NCI-H2029 (cell line): ENCODE measurements at places on chromosomes 7 and 10.

DNA sequence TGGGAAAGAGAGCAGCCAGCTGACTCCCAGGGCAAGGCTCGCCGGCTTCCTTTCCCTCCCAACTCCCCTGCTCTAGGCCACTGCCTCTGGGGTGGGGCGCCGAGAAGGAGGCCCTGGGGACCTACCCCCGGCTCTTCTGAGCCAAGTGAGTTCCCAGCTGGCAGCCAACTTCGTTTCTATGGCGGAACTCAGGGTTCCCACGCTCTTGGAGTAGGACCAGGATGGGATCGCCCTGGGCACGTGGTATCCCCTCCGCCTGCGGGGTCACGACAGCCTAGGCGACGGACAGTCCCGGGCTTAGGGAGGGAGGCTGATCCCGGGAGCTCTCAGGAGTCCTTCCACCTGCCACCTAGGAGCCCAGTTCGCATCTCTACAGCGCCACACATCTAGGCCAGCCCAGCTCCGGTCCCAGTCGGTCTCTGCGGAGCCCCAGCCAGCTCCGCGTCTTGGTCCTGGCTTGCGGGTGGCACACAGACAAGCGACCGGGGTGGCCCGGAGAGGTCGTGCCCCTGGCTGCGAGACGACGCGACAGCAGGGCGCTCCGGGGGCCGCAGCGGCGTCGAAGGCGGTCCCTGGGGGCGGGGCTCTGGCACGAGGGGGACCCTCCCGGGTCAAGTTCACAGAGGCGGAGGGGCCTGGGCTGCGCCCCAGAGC, 20.5 kb upstream of the GATA3 start:
- no peak for DNase-seq

DNA sequence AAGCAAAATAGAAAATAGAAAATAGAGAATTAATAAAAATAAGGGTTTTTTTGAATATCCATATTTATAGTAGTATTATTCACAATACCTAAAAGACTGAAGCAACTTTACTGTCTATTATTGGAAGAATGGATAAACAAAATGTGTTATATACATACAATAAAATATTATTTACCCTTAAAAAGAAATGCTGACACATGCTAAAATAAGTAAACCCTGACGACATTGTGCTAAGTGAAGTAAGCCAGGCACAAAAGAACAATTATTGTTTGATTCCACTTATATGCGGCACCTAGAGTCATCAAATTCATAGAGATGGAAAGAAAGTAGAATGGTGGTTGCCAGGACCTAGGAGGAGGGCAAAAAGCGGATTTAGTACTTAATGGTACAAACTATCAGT, 39.0 kb downstream of the LRRC17 start:
- no peak for DNase-seq

- DNase-seq: no peak
Observed at GRCh38 chr10:26044141-26044749, 110.2 kb downstream of the MYO3A start.

- no peak for DNase-seq
Observed at GRCh38 chr7:139242741-139243281, 11.8 kb downstream of the UBN2 start.

DNA sequence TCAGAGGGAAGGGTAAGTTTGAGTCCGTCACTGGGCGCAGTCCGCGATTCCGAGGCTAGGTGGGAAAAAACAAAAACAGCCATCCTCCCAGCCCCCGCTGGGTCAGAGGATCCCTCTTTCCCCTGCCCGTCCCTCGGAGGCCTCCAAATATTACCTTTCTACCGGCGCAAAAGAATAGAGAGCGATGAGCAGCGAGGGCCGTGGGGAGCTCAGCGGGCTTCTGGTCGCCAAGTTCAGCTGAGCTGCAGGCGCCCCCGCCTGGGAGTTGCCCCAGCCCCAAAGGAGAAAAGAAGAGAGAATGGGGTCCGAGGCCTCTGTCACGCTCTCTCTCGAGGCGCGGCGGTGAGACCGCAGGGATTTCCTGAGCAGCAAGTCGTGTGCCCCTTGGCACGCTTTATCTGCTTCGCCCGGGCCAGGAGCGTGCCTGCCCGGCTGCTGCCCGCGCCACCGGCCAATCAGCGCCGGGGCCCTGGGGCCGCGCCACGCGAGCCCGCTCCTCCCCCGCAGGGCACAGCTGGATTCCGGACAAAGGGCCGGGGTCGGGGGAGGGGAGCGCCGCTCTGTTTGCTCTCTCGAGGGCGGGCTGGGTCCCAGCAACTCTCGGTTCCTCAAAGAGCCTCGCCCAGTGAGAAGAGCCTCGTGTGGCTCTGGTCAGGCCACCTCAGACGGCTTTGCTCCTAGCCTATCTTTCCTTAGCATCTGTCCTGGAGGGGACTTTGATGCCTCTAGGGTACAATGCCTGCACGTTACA, at the start of gene NEUROG3:
NEUROG3 (minus strand) TSS at position 367 of the 751 bp plus-strand sequence. CDS start 379 bp downstream, outside the sequence.
- DNase-seq: no peak
